ENCODE measurements at places on chromosomes 5 and 9.

DNA sequence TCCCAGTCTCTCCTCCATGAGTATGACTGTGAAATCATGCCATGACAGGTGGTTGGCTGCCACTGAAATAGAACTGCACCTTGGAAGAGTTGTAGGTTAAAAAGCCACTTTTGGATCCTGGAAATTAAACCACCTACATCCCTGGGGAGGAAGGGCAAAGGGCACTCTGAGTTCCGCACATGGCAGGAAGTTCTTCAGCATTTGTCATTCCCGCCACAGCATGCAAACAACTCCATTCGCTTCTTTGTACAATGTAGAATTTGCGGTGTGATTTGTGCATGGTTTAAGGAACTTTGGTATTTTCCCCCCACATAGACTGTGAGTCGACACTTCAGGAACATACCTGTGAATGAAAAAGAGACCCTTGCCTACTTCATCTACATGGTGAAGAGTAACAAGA lies 9.8 kb downstream of the SAP30L start:
- no peak for DNase-seq

DNA sequence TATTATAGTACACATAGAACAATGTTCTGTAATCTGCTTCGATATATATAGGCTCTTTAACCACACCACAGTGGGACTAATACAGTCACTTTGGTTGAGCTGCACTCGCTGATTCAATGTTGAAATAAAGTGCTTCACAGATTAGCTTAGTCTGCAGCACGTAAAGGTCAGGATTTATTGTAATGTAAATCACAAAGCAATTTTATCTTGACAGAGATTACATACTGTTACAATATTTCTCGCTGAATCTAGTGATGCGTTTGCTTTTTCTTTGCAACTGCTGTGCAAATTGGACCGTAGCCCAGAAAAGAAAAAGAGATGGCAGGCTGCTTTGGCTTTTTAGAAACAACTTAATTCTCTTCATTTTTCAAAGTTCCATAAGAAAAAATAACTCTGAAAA lies 52.9 kb downstream of the CETN3 start:
- DNase-seq: peak; percentile 35

GRCh38 chr9:27426511-27427271 lies 97.4 kb upstream of the IFNK start:
- peak; percentile 54 for DNase-seq

GRCh38 chr9:89179895-89180734 lies 1.5 kb upstream of the SHC3 start:
- DNase-seq: peak; percentile 97

DNA sequence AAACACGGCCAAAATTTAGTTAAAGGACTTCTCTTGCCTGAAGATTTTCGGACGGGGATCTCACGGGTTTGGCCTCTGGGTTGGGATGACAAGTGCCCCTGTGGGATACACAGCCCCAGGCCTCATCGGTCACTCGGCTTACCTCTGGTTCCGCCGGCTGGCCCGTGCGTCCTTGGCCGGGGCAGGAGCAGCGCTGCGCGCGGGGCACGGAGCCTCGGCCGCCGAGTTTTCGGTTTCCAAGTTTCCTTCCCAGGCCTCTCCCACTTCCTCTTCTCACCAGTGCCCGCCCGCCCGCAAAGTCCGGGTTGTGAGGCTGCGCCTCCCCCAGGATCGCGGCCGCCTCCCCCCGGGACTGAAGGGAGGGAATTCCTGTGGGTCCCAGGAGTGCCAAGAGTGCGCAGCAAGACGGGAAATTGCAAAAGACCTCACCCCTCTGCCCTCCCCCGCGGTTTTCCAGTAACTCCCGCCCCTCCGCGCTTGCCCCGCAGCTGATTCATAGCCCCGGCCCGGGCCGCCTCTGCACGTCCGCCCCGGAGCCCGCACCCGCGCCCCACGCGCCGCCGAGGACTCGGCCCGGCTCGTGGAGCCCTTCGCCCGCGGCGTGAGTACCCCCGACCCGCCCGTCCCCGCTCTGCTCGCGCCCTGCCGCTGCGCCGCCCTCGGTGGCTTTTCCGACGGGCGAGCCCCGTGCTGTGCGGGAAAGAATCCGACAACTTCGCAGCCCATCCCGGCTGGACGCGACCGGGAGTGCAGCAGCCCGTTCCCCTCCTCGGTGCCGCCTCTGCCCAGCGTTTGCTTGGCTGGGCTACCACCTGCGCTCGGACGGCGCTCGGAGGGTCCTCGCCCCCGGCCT lies at the start of gene OSMR:
OSMR (plus strand) TSS at position 487 of the 853 bp plus-strand sequence. CDS start 23,033 bp downstream, outside the sequence.
- peak; percentile 77 for DNase-seq

- DNase-seq: peak; percentile 56
These were observed 39.4 kb downstream of the RUSC2 start for GRCh38 chr9:35529161-35529823.

DNA sequence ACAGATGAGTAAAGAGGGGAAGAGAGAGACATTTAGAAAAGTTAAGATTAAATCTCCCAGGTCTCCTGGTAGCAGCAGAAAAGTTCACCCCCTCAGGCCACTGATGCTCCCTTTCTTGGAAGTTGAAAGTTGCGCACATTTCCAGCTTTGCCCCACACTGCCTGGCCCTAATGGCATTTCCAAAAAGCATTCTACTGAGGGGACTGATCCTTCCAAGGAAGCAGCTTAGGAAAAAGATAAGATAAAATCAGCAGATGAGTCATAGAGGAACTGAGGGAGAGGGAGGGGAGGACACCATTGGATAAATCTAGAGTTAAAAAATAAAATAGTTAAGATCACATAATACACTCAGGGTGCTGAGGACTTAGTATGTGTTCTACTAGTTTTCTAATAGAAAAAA lies 67.6 kb upstream of the SLC12A2 start:
- DNase-seq: no peak

- DNase-seq: no peak
These were observed 42.1 kb downstream of the LRRTM2 start for GRCh38 chr5:138833080-138833479.

DNA sequence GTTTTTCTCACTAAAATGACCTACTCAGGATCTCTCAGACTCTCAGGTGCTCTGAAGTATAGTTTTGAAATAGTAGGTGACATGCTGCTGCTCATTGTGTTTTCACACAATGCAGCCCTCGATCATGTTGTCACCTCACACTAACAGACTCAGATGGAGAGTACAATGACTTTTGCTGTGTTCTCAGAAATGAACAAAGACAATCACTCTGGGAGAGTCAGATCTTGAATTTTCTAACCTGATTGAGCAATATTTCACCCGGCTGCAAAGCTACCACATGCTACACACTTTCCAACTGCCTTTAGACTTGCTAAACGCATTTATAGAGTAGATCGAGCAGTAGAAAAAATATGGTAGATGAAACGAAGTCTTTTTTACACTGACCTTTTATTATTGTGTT lies 113.4 kb downstream of the ST8SIA4 start:
- no peak for DNase-seq

- DNase-seq: peak; percentile 18
These were observed 116.1 kb downstream of the KDM4C start for GRCh38 chr9:6873857-6874256.

GRCh38 chr9:116355153-116355921 lies 201.7 kb downstream of the PAPPA start:
- peak; percentile 52 for DNase-seq

GRCh38 chr9:80926611-80927010 lies 762.7 kb downstream of the TLE1 start:
- DNase-seq: no peak

DNA sequence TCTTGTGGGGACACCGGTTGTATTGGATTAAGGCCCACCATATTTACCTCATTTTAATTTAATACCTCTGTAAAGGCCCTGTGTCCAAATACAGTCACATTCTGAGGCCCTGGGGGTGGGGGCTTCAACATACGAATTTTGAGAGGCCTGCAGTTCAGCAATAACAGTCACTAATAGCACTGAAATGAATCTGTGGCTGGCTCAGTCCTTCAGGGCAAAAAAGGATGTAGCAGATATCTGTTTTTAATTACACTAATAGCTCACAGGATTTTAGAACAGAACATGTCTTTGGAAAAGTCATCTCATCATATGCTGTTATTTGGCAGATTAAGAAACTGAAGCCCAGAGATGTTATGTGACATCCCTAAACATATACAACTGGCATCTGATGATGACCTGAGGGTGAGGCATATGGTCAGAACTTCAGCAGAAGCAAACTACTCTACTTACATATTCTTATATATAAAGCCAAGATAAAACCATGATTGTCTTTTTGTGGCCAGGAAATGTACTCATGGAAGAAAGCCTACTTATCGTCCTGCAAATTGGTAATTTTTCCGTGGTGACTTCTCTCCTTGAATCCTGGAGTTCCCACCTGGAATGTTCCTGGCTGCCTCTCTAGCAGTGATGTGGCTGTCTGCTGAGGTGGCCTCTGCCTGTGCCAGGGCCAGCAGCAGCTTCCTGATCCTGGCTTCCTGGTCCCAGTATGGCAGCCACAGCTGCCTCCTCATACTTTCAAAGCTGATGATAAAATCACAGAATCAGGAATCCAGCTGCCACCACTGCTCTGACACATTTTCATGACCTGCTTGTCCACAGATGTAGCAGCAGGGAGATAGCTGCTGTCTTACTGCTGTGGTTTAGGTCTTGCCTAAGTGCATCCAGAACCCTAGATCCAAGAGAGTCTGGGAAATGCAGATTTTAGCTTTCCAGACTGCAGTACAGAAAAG lies 72.1 kb upstream of the ANKRD55 start:
- DNase-seq: no peak

- DNase-seq: no peak
These were observed 76.0 kb upstream of the SIMC1 start for GRCh38 chr5:176162198-176162597.

GRCh38 chr9:109907810-109908458 lies 127.9 kb downstream of the PALM2AKAP2 start:
- DNase-seq: no peak

DNA sequence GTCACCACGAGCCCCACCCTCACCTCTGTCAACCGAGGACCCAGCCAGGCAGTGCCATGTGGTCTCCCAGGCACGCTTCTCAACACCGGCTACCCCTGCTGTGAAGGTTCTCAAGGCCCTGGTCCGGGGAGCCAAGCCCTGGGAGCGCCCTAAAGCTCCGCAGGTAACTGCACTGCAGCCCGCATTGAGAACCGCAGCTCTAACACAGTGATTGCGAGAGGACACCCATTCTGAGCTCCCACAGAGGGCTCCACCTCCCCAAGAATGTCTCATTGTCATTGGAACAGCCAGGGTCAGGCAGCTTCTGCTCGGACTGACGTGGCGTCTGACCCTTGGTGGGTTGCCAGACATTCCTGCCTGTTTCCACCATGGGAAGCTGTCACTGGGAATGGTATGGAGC lies 88.3 kb downstream of the ANKRD33B start:
- DNase-seq: no peak

GRCh38 chr9:5438301-5439162 lies 807 bp upstream of the PLGRKT start:
- peak; percentile 3 for DNase-seq

- DNase-seq: no peak
These were observed 425.9 kb upstream of the MPDZ start for GRCh38 chr9:13705373-13705772.

- DNase-seq: no peak
These were observed 38.7 kb upstream of the UBTD2 start for GRCh38 chr5:172322028-172322965.

GRCh38 chr5:103526164-103526915 lies 36.2 kb downstream of the NUDT12 start:
- DNase-seq: no peak

GRCh38 chr5:152560512-152561137 lies 155.5 kb upstream of the NMUR2 start:
- DNase-seq: peak; percentile 93
